ENCODE measurements at places on chromosomes 3 and 15.

DNA sequence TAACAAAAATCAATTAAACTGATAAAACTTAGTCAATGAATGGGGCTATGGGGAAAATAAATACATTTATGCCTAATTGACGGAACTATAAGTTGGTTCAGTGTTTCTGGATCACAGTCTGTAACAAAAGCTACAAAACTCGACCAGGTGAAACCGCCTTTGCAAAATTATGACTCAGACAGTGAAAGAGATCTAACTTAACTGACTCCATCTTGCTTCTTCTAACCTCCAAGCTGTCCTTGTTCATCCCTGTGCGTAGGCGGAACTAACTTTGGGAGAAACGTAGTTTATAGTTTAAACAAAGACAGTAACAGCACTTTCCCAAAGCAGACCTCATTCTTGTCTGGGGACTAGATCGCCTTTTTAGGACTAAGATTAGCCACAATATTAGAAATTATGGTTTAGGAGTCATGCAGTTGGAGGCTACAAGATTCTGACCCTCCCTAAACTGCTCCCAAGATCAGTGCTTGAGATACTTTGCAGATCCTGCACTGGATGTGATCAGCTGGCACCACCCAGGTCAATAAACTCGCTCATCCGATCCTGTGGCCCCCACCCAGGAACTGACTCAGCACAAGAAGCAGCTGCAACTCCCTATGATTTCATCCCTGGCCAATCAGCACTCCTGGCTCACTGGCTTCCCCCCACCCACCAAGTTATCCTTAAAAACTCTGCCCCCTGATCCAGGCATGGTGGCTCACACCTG is 7.2 kb upstream of the MFGE8 start:
- H3K27ac ChIP-seq = no peak overlapping the region
- no peaks in the 10 kb centered on the region for H3K4me1 ChIP-seq
- no peak overlapping the region for H3K4me3 ChIP-seq
- H3K36me3 ChIP-seq = no peaks in the 10 kb centered on the region
- DNase-seq = no peak
- H3K27me3 ChIP-seq = no peaks in the 10 kb centered on the region

GRCh38 chr15:95760508-95760907 is 570.0 kb upstream of the NR2F2 start:
- no peak overlapping the region for H3K27ac ChIP-seq
- no peak overlapping the region for H3K4me3 ChIP-seq
- no peaks in the 10 kb centered on the region for H3K36me3 ChIP-seq
- DNase-seq = peak; percentile 2

- no peak for DNase-seq
- no peaks in the 10 kb centered on the region for H3K4me1 ChIP-seq
- H3K27me3 ChIP-seq = no peaks in the 10 kb centered on the region
- H3K36me3 ChIP-seq = no peaks in the 10 kb centered on the region
- no peak overlapping the region for H3K27ac ChIP-seq
Measured at GRCh38 chr3:99576904-99577559, 61.4 kb upstream of the COL8A1 start.

- DNase-seq = no peak
- no peaks in the 10 kb centered on the region for H3K27me3 ChIP-seq
- H3K36me3 ChIP-seq = no peaks in the 10 kb centered on the region
- H3K4me3 ChIP-seq = peak overlapping the region; percentile 43
- no peak overlapping the region for H3K27ac ChIP-seq
- no peaks in the 10 kb centered on the region for H3K4me1 ChIP-seq
Measured at GRCh38 chr15:78263907-78264303, 457 bp upstream of the DNAJA4 start.

DNA sequence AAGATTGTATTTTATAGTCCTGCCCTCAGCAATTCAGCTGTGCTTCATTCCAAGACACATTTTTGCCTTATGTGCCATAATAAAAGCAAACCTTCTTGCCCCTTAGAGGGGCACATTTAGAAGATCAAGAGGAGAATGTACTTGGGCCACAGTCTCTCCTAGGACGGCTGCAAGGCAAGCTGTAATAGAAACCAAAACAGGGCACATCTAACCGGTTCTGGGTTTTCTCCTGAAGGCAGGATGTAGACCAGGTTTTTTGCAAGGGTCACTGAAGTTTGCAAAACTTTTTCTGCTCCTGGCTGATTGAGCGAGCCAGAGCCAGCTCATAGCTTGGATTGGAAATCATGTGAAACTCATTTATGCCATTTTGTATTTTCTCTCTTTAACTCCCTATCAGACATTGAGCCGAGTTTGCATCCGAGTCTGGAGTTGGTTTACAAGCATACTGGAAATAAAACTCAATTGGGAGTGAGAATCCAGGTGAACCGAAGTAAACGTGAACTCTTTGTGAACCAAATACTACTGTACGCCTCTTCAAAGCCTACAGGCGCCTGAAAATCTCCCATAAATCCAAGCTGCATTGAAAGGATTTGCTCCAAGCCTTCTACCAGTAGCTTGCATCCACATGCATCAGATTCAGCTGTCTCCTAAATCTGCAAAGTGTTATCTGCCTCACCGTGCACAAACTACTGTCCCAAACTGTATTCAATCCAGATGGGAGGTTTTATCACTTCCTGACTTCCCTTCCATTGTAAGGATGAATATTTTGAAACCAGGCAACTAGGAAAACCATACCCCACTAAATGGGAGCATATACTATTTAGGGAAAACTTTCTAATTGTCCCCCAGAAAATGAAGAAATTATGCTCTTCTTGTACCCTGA is 60.9 kb upstream of the TSC22D2 start:
- no peak for DNase-seq
- no peak overlapping the region for H3K4me3 ChIP-seq
- H3K27ac ChIP-seq = no peak overlapping the region
- H3K4me1 ChIP-seq = no peaks in the 10 kb centered on the region
- no peaks in the 10 kb centered on the region for H3K27me3 ChIP-seq
